Activated gamma-delta T cell treated with anti-CD3 and anti-CD28 coated beads, Interleukin-2, amount 50 U/mL, for 16 hours (primary cell): ENCODE measurements at places on chromosomes 1 and 21.

DNA sequence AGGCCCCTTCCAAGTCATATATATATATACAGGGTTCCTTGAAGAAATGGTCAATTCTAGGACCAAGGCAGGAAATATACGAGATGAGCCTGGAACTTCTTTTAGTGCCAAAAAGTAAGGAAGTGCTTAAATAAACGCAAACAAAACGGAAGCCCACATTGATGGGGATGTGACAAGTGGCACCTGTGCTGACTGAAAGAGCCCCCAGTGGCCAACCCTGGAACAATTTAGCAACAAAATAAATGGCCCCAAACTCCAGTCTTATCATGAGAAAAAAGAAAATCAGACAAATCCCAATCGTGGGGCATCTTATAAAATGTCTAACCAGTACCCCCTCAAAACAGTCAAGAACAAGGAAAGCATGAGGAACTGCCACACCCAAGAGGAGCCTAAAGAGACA is 17.7 kb downstream of the PLA2G5 start:
- DNase-seq = no peak

- no peak for DNase-seq
Observed at GRCh38 chr1:51686450-51686849, 69.6 kb downstream of the OSBPL9 start.

DNA sequence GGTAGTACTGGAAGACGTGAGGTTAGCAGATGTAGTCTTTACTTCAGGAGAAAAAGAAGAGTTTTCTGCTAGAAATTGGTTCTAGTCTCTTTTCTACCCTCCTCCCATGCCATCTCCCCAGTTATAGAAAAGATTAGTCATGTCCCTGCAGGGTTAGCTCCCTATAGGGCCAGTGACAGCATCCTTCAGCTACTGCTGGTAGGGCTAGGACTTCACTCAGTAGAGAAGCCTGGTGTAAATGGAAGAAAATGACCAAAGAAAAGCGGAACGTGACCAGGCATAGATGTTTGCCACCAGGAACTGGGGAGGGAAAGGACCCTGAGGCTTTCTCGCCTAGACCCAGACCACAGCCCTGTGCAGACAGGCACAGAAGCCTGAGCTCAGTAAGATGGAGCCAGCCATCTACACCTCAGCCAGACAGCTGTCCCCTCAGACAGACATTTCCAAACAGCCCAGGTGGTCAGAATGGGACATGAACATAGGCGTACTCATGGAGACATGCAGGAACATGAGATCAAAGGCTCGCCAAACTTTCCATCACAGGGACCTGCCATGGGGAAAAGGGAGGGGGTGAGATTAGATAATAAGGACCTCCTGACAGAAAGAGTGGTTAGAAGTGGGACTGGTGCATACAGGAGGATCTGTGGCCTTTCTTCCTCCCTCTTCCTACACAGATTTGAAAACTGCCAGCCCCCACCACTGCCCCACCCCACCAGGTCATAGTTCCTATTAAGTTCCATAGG is 23.5 kb upstream of the SLAMF9 start:
- DNase-seq = no peak

DNA sequence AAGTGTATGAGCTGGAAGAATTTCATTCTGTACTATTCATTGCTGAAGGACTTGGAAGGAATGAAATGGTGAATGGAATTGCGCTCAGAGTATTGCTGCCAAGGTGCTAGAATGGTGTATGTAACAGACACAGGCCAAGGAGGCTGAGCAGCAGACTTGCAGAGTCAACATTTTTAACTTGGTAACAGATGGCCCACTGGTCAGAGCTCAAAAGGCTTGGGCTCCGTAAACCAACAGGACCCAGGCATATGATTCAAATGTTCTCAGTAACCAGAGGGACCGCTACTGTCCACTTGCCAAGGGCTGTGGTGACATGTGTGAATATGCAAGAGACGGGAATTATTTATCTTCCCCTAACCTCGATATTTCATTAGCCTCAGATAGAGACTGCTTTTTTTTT is 28.8 kb upstream of the PTGFRN start:
- no peak for DNase-seq

- DNase-seq = no peak
Observed at GRCh38 chr1:94608142-94608851, 66.7 kb upstream of the F3 start.

DNA sequence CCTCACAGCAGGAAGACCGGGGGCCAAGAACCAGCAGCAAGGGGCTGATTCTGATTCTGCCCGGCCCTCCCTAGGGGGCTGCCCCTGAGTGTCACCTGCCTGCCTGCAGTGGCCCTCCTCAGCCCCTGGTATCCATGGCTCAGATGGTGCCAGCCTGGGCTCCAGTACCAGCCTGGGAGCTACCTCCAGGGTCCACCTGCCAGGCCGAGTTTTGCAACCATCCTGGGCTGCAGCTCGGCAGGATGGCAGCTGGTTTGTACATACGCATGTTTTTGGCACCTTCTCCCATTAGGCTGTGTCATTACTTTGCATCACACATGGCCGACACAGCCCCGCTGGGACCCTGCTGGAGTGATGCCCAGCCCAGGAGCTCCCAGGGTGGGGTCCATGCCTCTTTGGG is 93.3 kb upstream of the WNT4 start:
- no peak for DNase-seq

DNA sequence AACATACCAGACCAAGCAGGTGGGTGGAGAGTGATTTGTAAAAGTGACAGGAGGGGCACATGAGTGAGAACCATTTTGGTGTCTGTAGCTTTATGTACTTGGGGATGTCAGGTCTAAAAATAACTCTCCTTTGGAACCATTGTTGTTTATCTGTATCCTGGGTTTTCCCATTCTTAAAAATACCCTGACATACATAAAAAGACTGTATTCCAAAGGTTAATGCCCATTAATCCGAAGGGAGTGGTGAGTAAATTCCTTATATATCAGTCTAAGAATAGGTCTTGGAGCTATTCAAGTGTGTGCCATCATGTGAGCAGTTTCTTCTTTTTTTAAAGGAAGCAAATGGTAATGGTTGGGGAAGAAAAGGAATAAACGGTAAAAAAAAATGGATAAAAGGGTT is 117.5 kb downstream of the TGFB2 start:
- DNase-seq = no peak

- DNase-seq = no peak
Observed at GRCh38 chr1:20183616-20184271, 2.2 kb upstream of the UBXN10 start.
